ENCODE measurements at places on chromosomes 4 and X.
A peak's percentile ranks its signal among the peaks of the same experiment; 100 is the strongest.

- DNase-seq = no peak
Measured at GRCh38 chrX:45601052-45601451, 400.4 kb upstream of the DIPK2B start.

- DNase-seq = no peak
Measured at GRCh38 chr4:110474481-110474880, 1.5 kb upstream of the ENPEP start.

GRCh38 chr4:19368800-19369199, 882.9 kb upstream of the SLIT2 start:
- DNase-seq = no peak

DNA sequence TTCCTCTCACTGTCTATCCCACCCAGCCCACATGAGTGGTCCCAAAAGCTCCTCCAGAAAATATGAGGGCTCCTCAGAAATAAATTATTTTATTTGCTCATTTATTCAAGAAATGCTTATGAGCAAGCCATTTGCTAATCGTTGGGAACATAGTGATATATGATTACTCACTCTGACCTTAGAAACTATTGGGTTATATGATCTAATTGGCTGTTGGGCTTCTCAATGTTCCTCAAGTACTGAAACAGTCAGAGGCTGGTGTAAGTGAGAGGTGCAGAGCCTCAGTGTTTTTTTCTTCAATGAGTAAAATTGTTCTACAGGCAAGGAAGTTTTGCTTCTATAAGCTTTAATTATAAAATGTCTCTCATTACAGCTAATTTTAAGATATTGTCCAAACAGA, 893.8 kb upstream of the INTU start:
- no peak for DNase-seq

DNA sequence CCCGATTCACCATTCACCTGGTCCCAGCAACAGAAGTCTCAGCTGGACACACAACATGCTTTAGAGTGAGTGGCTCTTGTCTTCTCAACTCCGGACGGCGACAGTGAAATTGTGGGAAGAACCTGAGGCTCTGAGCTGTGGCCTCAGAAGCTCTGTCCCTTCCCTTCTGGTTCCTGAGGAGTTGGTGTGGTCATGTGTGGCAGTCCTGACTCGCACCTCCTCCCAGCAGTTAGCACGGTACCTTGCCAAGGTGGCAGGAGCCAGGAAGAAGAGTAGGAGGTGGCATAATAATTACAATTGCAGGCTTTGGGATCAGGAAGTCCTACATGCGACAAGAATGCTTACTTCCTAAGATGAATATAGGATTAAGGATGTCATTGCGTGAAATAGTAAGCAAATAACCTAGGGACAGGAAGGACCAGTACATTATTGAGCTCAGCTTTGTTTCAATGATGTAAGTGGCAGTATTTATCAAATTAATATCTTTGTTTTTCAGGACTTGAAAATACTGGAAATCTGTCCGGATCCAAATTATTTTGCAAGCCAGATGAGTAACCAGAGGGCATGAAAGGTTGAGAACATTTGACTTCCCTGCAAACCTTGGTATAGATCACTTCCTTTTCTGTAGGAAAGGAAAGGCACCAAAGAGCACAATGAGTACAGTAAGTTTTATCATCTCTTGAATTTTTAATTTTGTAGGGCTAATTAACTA, 21.1 kb downstream of the RNF4 start:
- no peak for DNase-seq

GRCh38 chrX:49915361-49916222, 6.8 kb upstream of the CLCN5 start:
- peak; percentile 34 for DNase-seq

DNA sequence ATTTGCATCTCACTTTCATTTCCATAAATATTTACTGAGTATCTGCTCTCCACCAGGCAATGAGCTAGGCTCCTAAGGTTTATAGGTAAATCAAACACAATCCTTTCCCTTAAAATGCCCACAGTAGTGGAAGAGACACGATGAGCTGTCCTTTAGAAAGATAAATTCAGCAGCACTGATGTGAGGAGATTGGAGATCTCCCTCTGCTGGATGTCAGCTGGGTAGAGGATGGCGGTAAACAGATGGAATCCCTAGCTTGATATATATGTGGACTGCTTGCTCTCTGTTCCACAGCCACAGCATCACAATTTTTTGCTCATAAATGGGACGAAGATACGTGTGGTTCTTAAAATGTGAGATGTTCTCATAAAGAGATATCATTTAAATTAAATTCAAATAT, 216.4 kb upstream of the RASGEF1B start:
- DNase-seq = no peak

GRCh38 chr4:17787315-17787714, 5.9 kb upstream of the FAM184B start:
- no peak for DNase-seq

- peak; percentile 62 for DNase-seq
Measured at GRCh38 chrX:120308959-120309872, 2.0 kb downstream of the TMEM255A start.

- no peak for DNase-seq
Measured at GRCh38 chr4:15005474-15006115, 3.3 kb downstream of the CPEB2 start.

DNA sequence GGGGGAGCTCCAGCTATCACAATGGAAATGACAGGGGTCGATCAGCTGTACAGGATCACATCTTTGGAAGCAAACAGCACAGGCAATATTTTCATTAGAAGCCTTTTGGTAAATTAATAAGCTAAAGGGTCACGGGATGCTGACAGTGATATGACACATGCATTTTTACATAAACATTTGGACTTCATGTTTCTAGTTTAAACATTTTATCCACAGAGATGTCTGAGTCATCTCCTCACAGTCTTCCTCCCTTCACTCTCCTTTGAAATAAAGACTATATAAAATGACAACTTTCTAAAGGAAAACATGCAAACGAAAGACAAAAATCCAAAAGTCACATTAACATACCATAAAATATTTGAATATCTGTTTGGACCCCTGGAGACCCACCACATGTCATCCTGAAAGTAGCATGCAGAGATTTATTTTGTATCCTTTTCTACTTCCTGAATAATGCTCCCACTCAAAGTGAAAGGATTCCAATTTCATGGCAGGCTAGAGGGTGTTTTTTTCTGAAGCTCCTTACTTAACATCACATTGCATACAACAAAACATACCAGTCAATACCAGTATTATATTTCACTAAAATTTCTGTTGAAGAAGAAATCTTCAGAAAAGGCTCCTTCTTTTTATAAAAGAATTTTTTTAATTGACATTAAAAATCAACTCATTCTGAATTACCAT, 200.1 kb upstream of the PPARGC1A start:
- no peak for DNase-seq

- DNase-seq = no peak
Measured at GRCh38 chr4:177311589-177311988, 1.9 kb downstream of the NEIL3 start.

- DNase-seq = no peak
Measured at GRCh38 chrX:103742339-103742738, 31.6 kb downstream of the TMEM31 start.

DNA sequence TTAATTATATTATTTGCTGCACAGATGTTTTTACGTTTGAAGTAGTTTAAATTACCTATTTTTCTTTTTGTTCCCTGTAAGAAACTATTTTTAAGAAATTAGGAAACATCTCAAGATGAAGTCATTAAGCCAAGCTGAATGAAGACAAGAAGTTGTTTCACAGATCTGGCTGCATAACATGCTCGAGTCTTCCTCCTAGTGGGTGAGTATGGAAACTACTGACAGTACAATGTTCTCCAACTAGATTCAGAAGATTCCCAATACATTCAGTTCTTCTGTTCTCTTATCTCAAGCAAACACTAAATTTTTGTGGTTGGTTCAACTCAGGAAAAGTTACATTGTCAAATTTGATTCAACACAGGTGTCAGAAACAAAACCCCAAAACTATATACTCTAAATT, 256.8 kb upstream of the VCX start:
- DNase-seq = no peak

DNA sequence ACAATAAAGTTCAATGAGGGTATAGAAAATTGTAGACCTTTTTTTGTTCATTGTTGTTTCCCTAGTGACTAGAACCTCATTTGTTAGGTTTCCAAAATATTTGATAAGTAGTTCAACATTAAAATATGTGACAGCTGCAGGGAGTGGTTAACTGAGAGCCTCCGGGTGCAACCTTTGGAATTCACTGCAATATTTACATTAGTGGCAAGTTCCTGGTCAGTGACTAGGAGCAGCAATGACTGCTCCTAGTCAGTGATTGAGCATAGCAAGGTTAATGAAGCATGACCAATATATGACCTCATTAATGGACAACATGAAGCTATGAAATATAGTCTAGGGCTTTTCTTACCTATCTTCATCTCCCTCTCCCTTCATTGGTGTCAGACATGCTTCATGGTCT, 65.8 kb upstream of the FAM47A start:
- no peak for DNase-seq

GRCh38 chr4:72405417-72405816, 163.6 kb downstream of the ADAMTS3 start:
- DNase-seq = no peak

GRCh38 chrX:12322031-12322430, 183.8 kb downstream of the FRMPD4 start:
- DNase-seq = no peak

DNA sequence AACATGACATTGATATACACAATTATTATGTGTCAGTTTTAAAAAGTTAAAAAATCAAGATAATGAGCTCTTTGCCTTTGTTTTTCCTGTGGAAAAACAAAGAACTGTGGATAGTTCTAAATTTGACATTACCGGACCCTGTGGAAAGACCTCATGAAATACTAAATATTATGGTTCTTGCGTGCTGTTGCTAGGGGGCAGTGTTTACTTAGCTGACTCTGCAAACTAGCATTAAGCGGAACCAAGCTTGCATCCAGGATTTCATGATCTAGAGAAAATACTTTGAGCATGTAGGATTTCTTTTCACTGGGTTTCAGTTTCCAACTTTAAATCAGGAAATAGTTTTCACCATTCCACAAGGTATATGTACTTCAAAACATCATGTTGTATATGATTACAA, 33.6 kb downstream of the CLCN4 start:
- no peak for DNase-seq

DNA sequence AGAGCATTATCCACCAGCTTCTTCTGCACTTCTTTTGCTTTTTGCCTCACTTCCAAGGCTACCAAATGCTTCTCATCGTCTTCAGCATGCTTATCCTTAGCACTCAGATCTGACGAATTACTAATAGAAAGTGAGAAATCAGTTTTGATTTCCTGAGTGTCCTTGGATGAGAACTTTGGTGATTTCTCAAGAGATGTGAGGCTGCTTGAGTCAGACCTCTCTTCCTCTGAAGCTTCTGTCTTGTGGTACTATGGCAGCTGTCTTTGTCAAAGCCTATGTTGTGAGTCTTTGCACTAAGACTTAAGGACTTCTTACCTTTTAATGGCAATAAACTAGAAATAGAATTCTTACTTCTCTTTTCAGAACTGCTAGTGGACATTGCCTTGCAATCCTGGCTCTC, 169.9 kb downstream of the CPE start:
- no peak for DNase-seq

- no peak for DNase-seq
Measured at GRCh38 chrX:99705701-99706100, 704.4 kb downstream of the PCDH19 start.

GRCh38 chrX:151713849-151714248, 2.0 kb upstream of the FATE1 start:
- DNase-seq = no peak

DNA sequence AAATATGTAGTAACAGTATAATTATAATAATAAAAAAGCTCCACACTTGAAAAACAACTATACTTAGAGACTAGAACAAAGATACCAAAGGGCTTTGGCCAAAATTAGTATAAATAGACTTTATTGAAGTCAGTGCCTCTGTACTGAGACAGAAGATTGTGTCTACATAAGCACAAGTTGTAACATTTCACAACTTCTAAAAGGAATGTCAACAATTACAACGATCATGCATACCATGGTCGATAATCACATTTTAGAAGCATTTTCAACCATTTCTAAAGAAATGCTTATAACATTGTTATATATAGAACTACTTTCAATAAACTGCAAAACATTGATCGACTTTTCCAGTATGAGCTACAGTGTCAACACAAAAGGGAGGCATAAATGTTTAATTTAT, 57.0 kb downstream of the DHX15 start:
- DNase-seq = no peak

DNA sequence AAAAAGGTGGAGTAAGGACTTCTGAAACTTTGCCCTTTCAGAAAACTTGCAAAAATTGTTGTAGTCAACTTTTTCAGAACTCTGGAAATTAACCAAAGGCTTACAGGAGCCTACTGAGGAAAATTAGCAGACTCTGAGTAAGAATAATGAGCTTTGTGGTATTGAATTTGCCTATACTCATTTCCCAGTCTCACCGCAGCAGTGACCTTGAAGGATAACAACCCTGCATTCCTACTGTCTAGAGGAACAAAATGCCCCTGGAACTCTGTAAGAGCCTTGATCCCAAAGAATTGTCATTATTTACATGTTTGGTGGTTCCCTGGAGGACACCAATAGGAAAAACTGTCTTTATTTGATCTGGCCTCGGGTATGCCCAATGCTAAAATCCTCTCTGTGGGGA, 57.9 kb downstream of the MND1 start:
- DNase-seq = no peak

- DNase-seq = no peak
Measured at GRCh38 chrX:3393581-3394111, 47.2 kb upstream of the MXRA5 start.

GRCh38 chr4:23956601-23957364, 66.9 kb upstream of the PPARGC1A start:
- DNase-seq = no peak

DNA sequence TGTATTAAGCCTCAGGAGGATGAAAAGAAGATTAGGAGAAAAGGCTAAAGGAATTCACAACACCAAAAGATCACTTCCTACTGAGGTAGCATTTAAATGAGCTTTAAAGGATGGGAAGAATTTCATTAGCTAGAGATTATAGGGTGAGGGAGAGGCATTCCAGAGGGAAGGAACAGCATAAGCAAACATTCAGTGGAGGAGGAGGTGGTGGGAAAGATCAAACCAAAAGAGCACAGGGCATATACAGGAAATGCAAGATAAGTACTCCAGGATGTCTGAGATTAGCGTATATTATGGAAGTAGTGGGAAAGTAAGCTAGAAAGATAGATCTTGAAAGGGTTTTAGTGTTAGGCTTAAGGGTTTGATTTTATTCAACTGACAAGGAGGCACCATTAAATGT, 84.8 kb downstream of the COL4A6 start:
- no peak for DNase-seq
